BJ (cell line): ENCODE measurements at places on chromosomes 6 and 20.

DNA sequence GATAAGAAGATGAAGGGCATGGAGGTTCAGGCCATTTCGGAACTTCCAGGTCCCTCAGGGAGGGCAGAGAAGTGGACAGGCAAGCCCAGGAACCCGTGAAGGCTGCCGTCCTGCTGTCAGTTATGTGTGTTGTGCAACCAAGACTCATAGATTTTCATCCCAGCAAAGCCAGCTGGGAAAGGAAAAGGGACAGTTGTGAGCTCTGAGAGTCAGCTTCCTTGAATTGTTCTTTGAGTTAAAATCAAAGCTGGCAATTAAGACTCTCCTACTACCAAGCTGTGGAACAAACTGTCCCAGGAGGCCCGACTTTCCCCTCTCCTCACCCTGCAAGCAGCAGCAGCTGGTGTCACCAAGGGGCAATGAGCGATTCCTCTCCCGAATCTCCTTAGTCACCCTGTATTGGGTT, 46.3 kb upstream of the IYD start:
- DNase-seq: no peak

DNA sequence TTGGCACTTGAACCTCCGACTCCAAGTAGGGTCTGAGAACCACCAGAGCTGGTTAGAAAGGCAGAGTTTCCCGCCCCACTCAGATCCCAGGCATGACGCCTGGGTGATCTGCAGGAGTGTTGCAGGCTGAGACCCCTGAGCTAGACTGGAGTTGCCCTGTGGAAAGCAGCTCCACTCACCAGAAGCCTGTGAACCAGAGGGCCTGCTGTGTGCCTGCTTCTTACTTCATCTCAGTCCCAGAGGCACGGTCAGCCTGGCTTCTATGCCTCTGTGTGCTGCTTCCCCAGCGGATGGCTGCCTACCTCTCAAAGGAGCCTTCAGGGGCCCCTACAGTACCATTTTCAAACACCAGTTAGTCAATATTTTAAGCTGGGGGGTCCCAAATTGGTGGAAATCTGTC, 15.6 kb upstream of the CCN6 start:
- DNase-seq: no peak

DNA sequence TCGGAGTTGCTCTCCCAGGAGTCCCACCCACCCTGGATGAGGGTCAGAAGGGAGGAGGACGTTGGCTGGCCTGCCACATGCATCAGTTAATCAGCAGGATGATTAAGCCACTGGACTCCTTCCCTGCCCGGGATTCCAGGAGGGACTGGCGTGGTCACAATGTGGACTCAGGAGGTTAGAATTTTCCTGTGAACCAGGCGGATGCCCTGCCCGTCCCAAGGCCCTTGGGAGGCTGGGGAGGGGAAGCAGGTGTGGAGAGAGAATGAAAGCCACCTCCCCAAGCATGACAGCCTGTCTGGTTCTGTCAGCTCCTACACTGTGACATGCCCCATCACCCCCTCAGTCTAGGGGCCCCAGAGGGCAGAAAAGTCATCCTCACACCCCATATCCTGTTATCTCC, 11.6 kb upstream of the ITPR3 start:
- peak; percentile 50 for DNase-seq

DNA sequence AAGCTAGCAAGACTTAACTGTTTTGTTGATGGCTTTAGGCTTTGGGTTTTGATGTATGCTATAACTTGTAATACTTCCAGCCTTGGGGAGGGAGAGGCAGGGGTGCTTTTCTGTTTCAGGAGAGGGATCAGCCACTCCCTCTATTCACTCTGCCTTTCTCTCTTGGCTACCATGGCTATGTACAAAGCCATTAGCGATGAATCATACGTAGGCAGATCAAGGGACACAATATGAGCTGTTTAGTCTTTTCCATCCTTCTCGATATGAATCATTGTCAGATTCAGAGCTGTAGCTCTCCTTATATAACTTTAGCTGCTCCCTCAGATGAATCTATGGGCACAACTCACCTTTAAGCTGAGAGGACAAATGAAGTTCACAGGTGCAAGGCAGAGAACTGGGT, 230.6 kb downstream of the TSHZ2 start:
- no peak for DNase-seq

- no peak for DNase-seq
Observed at GRCh38 chr20:49831022-49831769, 18.6 kb downstream of the SLC9A8 start.

DNA sequence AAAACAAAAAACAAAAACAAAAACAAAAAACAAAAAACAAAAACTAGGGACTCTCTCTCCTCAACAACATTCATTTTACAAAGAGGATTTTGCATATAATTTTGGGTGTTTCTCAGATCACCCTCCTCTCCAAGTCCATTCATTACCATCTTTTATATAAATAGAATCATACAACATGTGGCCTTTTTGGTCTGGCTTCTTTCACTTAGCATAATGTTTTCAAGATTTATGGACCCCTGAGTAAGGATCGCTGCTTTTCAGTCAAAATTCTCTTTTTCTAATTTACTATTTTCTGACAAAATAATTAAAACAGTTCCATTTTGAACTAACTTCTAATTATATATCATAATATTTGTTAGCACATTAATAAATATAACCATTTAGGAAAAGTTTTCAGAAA, 94.8 kb downstream of the UBE3D start:
- no peak for DNase-seq

DNA sequence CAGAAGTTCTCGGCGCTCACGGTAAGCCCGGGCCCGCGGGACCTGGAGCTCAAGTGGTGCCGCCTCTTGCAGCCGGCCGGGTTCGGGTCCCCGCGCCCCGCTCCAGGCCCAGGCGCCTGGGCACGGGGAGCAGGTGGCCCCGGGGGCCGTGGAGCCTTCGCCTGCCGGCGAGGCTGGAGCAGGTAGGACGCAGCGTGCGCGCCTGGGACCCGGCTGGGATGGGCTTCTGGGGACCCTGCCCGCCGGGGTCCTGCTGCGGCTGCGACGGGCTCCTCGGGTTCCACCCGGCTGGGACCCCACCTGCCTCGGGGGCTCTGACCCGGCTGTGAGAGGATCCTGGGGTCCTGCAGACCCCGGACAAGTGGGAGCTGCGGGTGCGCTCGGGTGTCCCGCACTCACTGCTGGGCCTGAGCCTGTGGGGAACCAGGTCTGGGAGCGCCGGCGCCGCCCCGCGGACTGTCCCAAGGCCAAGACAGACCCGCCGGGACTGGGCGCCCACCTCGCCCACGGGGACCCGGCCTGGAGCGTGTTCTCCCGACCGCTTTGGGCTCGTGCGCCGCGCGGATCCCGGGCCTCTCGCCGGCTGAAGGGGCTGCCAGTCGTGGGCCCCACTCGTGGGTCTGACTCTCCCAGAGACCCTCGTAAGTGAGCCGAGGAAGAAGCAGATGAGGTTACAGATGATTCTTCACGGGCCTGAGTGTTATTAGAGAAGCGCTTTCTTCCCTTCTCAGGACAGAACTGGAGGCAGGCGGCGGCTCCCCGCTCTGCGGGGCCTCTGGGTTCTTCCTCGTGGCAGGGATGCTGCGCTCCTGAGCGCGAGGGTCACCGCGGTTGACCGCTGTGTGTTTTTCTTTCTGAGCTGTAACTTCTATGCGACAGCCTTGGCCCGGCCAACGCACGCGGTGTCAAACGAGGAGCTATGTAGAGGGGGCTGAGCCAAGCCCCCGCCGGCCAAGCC, 729 bp downstream of the SMOC2 start:
- no peak for DNase-seq

- no peak for DNase-seq
Observed at GRCh38 chr6:167512696-167513375, 187.9 kb downstream of the TTLL2 start.

DNA sequence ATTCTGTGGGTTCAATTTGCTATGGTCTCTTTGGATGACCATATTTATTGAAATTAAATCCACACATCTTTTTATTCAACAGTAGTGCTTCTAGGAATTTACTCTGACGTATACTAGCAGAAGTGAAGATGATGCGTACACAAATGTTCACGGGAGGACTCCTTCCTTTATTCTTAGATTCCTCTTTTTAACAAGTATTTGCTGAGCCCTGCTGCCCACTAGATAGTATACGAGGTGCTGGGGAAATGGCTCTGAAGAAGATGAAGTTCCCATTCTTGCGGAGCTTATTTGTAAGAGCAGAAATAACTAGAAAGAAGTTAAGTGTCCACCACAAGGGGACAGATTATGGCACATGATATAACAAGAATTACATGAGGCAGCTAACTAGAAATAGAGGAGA, 145.2 kb downstream of the DOK5 start:
- no peak for DNase-seq

DNA sequence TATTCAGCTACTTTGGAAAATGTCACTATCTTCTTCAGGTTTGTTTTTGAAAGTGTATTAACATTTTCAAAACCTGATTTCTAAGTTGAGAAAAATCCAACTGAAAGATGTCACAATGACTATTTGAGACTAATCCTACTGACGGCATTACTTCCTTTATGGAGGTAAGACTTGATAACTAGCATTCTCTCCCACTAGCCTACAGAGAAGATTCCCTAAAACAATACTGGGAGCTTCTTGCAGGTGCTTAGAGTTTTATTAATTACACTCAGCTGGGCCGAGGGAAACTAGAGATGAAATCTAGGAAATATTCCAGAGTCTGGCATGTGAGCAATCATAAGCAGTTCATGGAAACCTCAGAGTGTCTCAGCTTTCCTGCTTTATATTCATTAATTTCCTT, 114.0 kb downstream of the LCA5 start:
- DNase-seq: no peak

DNA sequence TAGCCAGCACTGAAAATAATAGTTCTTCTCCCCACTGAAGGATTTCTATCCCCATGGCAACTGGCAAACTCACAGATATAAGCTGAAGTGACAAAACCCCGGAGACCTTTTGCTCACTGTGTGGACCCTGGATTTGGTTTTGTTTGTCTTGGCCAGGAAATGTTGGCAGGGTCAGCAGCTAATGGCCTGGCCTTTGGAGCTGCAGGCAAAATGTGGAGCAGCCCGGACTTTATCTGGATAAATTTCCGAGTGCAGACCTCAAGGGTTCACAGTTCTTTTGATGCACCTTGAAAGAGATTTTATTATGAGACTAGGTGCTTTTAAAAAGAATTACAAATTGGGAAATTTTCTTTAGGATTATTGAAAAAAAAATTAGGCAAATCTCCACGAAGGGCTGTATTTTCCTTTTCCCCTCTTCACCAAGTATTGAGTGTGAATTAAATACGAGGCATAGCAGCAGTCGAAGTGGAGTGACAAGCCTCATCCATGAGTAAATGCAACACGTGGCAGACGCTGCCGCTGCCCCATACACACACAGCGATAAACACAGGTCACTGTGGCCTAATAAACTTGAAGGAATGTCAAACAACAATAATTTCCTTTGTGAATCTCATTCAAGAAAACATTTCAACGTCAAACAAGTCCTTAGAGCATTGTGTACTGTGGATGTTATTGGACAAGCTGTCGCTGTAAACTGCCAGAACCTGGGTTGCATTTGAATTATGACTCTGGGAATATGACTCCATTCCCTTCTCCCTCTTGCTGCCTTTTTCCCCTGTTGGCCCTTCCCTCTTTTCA, 35.1 kb upstream of the CCN6 start:
- DNase-seq: no peak

GRCh38 chr20:44450281-44450889, 25.3 kb upstream of the TTPAL start:
- no peak for DNase-seq

DNA sequence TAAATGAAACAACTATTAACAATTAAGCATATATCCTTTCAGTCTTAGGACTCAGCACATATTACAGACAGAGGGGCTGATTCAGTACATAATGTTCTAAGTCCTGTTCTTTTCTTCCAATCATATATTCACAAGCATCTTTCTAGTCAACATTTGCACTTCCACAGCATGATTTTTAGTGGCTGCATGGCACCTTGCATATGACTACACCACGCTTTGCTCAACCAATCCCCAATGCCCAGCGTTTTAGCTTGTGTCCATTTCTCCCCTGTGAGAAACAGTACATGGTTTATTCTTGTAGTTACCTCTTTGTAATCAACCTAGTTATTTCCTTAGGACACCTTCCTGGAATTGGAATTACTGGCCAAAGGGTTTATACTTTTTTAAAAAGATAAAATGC, 33.2 kb downstream of the AAR2 start:
- no peak for DNase-seq

GRCh38 chr6:49220293-49220692, 242.8 kb downstream of the MMUT start:
- DNase-seq: no peak

- no peak for DNase-seq
Observed at GRCh38 chr20:24442909-24443308, 26.5 kb upstream of the SYNDIG1 start.

DNA sequence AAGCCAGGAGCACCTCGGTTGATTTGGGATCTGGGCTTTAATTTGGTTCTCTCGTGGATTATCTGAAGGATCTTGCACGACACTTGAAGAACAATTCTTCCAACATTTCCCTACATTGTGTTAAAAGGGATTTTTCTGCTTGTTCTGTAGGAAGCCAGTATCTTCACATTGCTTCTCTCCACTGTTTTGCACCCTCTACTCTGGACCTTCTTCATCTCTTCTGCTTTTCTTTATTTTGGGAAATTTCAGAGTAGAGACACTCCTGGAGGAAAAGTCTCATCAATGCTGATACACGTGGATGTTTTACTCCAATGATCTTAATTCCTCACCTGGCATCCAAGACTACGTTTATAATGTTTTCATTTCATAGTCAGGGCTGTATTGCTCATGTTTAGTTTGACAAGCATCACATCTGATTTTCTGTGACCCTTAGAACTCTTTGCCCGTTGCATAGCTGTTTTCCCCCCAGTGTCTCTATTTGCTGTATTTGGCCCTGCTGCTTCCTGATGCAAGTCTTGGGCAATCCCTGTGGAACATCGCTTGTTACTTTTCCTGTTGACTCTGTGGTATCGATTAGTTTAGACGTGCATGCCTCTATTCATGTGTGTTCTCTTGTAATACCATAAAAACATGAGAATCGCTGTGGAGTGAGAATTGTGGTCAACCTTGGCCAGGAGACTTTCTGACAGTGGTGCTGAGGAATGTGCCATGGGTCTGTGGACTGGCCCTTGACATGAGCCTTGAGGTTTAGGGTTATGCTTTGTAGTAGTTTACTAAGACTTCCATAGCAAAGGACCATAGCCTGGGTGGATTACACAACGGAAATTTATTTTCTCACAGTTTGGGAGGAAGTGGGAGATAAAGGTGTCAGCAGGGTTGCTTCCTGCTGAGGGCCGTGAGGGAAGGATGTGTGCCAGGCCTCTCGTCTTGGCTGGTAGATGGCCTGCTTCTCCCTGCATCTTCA, 12.5 kb downstream of the PLCB1 start:
- DNase-seq: peak; percentile 53

- DNase-seq: no peak
Observed at GRCh38 chr6:44189257-44189656, 27.5 kb upstream of the MYMX start.

DNA sequence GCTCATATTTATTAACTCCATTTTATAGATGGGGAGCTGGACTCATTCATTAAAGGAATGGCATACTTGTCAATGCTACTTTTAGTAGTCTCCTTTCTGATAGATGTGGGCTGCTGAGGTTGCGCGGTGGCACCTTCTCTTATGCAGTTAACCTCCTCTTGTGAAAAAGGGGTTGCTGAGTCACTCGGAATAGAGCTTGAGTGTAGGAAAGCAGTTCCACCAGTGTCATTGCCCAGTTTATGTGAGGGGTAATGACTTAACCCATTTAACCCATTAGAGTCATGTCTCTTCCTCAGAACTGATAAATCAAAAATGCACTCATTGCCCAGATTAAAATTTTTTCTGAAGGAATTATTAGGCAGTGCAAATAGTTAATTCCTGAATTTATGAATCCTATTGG, 6.3 kb downstream of the MAPK14 start:
- DNase-seq: no peak
